ENCODE measurements at places on chromosomes 11 and 22.

DNA sequence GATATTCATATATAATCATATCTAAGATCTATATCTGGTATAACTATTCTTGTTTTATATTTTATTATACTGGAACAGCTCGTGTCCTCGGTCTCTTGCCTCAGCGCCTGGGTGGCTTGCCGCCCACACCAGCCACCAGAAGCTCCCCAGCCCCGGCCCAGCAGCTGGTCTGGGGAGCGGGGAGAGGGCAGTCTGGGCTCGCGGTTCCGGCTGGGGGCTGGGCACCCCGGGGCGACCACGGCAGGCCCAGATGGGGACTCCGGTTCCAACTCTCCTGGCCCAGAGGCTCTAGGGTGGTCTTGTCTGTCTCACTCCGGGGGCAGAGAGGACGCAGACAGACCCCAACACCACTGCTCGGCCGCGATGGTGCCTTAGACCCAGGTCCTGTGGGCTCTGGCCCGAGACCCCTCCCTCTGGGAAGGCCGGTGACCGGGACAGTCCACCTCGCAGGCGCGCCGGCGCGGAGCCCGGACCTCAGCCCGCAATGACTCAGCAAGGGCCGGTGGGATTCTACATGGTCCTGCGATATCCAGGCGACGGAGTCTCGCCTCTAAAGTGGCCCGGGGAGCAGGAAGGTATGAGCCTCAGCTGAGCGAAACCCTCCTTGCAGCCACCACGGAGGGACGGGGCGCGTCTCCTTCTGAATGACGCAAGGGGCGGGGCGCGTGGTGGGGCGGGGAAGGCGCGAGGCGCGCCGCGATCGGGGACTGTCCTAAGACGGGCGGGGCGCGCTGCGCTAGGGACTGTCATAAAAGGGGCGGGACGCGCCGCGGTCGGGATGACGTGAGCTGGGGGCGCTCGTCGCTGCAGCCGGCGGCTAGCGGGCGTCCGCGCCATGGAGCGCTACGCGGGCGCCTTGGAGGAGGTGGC is at the start of gene DGCR6:
DGCR6 (plus strand) TSS at position 781 of the 870 bp plus-strand sequence; CDS start at position 836, 55 bp downstream.
- no peak for DNase-seq

DNA sequence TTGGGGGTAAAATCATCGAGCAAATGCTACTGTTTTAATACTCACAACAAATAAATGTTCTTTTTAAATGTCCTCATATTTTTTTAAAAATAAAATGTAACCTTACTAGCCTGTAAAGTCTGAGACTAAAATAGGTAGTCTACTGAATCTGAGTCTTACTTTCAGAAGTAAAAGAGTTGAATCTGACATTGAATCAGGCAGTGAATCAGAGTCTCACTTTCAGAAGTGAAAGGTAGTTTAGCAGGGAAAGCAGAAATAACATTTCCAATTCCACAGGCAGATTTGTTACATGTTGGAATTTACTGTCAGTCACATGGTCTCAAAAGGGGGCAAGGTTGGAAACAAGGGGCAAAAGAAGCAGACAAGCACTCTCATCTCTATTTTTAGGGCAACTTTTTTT is 143.0 kb downstream of the ELP4 start:
- DNase-seq, result no peak

DNA sequence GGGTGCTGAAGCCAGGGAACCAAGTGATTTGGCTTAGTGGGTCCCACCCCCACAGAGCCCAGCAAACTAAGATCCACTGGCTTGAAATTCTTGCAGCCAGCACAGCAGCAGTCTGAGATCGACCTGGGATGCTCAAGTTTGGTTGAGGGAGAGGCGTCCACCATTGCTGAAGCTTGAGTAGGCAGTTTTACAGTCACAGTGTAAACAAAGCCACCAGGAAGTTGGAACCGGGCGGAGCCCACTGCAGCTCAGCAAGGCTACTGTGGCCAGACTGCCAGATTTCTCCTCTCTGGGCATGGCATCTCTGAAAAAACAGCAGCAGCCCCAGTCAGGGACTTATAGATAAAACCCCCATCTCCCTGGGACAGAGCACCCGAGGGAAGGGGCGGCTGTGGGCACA is 424.1 kb upstream of the TENM4 start:
- DNase-seq, result no peak

DNA sequence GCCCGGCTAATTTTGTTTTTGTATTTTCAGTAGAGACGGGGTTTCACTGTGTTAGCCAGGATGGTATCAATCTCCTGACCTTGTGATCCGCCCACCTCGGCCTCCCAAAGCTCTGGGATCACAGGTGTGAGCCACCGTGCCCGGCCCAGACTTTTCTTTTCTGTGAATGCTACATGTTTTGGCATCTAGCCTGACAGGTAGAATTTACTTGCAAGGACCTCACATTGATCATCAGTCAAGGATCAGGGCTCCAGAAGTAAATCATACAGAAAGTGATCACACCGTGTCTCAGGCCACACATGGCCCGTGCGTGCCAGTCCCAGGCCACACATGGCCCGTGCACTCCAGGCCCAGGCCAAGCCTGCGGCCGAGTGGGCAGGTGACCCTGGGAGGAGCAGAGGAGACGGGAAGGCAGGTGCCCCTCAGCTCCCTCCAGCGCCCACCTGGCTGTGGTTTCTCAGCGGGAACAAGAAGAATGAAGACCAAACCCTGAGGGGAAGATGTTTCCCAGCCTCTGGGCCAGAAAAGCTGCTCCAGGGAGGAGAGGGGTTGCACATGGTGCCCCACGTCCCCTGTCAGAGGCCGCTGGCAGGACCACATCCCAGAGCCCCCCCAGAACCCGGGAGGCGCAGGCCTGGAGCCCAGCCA is 76.2 kb downstream of the BRD1 start:
- no peak for DNase-seq

- DNase-seq, result no peak
Observed at GRCh38 chr11:118655486-118656190, 23.8 kb downstream of the TREH start.

DNA sequence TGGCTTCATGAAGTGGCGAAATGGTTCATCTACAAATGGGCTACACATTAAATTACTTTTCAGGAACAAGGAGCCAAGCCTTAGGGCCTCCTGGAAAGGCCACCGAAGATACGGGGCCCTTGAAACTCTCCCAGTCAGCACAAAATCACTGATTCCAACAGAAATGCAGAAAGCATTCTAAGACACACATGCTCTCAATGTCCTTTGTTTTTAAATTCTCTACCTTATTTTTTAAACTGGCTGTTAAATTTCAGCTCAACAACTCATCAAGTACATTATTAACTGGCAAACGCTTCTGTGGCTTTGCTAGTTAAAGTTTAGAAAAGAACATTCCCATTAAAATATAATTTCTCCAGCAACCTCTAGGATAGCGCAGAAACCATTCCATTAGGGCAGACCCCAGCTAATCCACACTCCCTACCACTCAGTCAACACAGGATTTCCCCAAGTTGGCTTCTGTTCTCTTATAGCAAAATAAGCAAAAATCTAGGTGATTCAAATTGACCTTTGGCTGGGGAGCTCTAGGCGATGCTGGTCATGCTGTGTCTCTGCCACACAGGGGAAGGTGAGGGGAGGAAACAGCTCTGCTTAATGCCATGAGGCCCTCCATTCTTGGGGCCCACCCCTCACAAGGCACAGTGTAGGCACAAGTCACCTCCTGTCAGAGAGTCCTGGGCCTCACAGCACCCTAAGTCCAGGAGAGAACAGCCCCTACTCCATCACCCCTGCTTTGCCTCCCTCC is 47.1 kb downstream of the PLEKHA7 start:
- no peak for DNase-seq

- DNase-seq, result peak; percentile 33
Observed at GRCh38 chr11:811446-812245, 1.9 kb downstream of the RPLP2 start.

GRCh38 chr11:23138761-23139160 is 278.5 kb upstream of the CCDC179 start:
- no peak for DNase-seq

All from ELR (cell line).